ENCODE measurements at places on chromosomes 13 and 19. TPM values are rescaled to one million over a fixed set of nuclear protein-coding genes. Genes with fewer than 3 reads are reported as not detected.

Gene CNN1
- not detected for total RNA-seq

Gene ZNF528
- 7.3 TPM for total RNA-seq

Gene PLVAP
- total RNA-seq, result 21.2 TPM

- peak; percentile 17 for DNase-seq
Observed at GRCh38 chr13:37485756-37486155, 112.8 kb downstream of the POSTN start.

GRCh38 chr13:46178143-46178542 is 3.8 kb downstream of the LCP1 start:
- no peak for DNase-seq

DNA sequence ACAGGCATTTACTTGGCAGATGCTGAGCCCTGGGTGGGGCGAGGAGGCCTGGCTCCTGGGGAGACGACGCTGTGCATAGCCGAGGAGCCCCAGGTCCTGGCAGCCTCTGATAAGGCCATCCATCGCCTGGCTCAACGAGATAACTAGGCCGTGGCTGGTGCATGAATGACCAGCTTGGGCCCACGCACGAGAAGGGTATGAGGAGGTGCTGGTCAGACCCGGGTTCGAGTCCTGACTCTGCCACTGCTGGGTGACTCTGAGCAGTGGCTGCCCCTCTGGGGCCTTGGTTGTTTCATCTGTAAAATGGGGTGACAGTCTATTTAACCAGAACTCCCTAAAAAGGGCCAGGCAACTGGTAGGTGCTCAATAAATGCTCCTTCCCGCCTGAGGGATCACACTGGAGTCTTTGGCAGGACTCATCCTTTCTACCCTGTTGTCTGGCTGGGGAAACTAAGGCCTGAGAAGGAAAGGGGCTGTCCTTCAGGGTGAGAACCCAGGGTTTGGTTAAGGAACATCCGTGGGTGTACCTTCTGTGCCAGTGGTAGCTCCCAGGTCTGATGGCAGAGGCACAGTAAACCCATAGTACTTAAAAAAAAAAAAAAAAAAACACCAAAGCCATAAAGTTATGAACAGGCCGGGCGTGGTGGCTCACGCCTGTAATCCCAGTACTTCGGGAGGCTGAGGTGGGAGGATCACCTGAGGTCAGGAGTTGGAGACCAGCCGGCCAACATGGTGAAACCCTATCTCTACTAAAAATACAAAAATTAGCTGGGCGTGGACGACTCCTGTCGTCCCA is 8.1 kb upstream of the ARRDC2 start:
- no peak for DNase-seq

GRCh38 chr19:6417713-6418561 is 6.7 kb downstream of the KHSRP start:
- peak; percentile 37 for DNase-seq

DNA sequence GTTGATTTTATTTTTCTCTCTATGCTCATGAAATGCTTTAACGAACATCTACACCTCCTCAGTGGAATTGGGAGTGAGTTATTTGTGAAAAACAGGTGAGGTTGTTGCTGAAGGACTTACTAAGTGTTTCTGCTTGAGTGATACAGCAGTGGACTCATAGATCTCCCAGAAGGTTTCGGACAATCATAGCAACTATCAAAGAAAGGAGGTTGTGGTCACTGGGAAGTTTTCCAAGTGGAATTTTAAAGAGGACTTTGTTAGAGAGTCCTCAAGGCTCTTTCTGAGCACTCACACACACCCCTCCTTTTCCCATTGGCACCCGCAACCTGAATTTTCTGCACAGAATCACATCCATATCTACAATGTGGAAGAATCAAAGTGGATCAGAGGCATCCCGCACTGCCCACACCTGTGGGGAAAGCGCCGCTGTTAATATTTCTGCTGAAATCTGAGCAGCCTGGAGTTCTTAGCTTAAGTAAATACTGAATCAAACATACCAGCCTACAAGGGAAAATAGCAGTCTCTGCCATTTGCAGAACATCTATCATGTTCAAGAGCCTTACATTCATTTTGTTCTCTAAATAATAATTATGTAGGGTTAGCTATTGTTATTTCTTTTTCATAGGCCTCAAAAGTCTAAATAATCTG is 719.4 kb downstream of the DIAPH3 start:
- no peak for DNase-seq
